ENCODE measurements at places on chromosomes 5 and 9. TPM values are rescaled to one million over a fixed set of nuclear protein-coding genes. Genes with fewer than 3 reads are reported as not detected.
A peak's percentile ranks its signal among the peaks of the same experiment; 100 is the strongest.

GRCh38 chr5:133947431-133947841, 21.0 kb downstream of the C5orf15 start:
- DNase-seq, result peak; percentile 82

GRCh38 chr9:91047993-91048607, 246.5 kb downstream of the SYK start:
- DNase-seq, result peak; percentile 90

- no peak for DNase-seq
Observed at GRCh38 chr5:14594378-14595074, 12.9 kb downstream of the OTULINL start.

GRCh38 chr9:96209407-96210271, 92.3 kb downstream of the HSD17B3 start:
- peak; percentile 19 for DNase-seq

The PCDHA9 gene
- not detected for total RNA-seq

- DNase-seq, result no peak
Observed at GRCh38 chr9:88813638-88814209, 177.5 kb upstream of the S1PR3 start.

DNA sequence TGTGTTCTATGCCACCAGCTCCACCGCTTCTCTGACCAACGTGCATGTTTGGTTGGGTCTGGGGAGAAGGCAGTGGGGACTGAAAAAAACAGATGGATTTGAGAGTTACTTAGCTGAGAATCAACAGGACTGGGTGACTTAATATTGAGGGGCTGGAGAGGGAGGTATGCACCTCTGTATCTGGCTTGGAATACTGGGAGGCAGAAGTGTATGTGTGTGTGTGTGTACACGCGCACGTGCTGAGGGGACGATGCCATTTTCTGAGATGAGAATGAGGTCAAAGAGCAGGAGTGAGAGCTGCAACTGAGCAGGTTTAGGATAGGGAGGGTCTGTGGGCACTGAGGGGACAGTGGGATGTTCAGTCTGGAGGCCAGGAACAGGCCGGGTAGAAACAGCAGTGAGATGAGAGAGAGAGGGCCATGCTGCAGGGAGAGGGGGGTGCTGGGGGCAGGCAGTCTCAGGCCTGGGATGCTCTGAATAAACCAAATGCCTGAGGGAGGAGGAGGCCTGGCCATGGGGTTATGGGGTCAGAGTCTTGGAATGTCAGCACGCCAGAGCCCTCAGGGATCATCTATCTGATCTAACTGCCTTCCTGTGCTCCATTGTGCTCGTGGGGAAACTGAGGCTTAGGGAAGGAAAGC, 14.0 kb downstream of the PDGFRB start:
- peak; percentile 40 for DNase-seq

DNA sequence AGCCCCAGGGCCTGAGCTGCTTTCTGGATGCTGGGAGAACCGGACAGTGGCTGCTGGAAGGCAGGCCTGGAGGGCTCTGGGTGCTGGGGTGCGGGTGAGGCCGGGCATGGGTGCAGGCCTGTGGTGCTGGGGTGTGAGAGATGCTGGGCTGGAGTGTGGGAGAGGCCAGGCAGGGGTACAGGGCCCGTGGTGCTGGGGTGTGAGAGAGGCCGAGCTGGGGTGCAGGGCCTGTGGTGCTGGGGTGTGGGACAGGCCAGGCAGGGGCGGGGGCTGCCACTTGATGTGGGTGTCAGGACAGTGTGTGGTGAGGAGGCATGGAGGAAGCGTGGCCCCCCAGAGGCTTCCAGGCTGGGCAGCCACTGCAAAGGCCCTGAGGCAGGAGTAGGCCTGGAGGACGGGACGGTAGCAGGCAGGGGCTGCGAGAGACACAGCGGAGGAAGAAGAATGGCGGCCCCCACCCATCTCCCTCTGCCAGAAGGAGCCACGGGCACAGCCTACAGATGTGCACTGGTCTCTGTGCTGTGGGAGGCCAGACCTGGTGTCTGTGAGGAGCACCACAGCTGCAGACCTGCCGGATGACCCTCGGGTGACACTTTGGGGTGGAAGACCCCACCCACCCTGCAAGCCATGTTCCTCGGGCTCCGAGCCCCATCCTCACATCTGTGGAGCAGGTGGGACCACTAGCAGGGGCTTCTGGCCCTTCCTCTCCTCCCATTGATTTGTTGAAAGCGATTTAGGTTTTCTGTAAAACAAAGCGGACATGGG, 9.3 kb downstream of the NKD2 start:
- no peak for DNase-seq

- no peak for DNase-seq
Observed at GRCh38 chr5:54177058-54177457, 133.3 kb downstream of the ARL15 start.

- peak; percentile 99 for DNase-seq
Observed at GRCh38 chr9:76818271-76818670, 54.0 kb downstream of the PCA3 start.

DNA sequence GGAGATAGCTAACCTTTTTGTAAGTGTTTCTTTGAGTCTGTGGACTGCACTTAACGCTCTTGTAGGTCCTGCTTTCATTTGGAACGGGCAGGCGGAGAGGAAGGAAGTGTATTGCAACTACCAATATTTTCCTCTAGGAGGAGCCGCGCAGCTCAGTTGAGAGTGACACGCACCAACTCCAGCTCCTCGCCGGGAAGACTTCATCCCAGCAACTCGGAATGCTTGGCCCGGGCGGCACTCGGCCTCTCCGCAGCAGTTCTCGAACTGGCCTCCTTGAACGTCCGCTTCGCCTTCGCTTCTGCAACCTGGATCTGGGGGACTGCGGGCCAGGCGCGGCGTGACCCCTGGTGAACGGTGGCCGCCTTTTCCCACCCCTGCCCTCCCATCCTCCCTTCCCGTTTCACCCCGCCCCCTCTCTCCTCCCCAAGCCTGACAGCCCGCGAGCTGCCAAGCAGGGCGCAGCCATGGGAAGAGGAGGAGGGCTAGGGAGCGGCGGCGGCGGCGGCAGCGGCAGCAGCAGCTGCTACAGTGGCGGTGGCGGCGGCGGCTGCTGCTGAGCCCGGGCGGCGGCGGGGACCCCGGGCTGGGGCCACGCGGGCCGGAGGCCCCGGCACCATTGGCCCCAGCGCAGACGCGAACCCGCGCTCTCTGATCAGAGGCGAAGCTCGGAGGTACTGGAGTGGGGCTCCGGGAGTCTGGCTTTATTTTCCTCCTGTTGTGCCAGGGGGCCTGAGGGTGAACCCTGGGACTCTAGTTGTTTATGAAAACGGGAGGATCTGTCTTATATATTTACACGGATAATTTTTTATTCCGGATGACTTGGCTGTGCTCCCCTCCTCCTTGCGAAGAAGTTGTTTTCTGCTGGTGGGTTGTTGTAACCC, at the start of gene GHR:
GHR (plus strand) TSS at position 155 of the 881 bp plus-strand sequence. CDS start 142,436 bp downstream, outside the sequence.
- DNase-seq, result peak; percentile 84

GRCh38 chr5:149792540-149793255, 62.6 kb downstream of the PPARGC1B start:
- DNase-seq, result no peak

- DNase-seq, result peak; percentile 26
Observed at GRCh38 chr5:108481355-108481931, 99.5 kb upstream of the FBXL17 start.

GRCh38 chr5:54040018-54040417, 270.4 kb downstream of the ARL15 start:
- DNase-seq, result no peak

The FOXI1 gene
- total RNA-seq, result not detected

The TERT gene
- not detected for total RNA-seq

DNA sequence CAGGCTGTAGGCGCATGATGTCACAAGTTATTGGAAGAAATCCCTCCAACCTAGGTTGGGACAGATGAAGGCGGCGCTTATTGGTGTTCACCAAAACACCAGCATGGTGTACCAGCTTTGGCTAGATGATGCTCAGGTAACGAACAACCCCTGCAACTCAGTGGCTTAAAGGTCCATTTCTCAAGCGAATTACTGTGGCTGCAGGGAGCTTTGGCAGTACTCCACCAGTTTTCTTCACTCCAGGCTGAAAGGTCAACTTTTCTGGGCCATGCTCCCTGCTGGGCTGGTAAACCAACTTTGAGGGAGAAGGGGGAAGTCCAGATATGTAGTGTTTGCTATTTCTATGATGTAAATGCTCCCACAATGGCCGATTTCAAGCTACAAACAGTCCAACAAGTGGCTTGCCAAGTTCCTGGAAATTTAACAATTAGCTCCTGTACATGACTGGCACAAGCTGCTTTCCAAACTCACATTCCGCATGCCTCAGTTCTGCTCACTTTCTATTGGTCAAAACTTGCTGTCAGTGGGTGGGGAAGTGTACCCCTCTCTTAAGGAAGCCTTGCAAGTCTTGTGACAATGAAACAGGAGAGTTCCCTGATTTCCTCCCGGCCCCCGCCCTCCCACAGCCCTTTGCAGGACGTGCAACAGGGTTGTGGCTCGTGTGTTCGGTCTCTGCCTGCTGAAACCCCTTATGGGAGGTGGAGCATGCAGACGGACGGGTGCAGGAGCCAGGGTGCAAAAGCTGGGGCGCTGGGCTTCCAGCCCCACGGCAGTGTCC, 588 bp upstream of the ZBED3 start:
- no peak for DNase-seq

DNA sequence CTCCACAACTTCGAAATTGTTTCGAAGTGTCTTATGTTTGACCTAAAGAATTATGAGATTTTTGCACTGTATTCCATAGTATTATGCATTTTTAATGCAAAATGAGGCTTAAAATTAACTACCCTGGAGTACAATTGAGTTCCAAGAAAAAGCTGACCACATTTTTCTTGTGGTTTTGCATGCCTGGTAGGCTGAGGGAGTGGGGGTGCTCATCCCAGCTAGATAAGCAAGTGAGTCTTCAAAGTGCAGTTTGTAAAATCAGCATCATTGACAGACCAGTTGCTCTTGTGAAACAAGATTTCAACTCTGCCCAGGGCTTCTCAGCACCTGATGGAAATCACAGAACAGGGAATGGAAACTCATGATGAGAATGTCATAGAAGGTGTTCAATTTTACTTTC, 17.0 kb upstream of the NDUFS4 start:
- peak; percentile 68 for DNase-seq

- peak; percentile 35 for DNase-seq
Observed at GRCh38 chr5:154972476-154973080, 31.7 kb downstream of the MRPL22 start.

The UBAC1 gene
- total RNA-seq, result 22.1 TPM

The LCN15 gene
- total RNA-seq, result not detected

The C9orf153 gene
- total RNA-seq, result not detected

DNA sequence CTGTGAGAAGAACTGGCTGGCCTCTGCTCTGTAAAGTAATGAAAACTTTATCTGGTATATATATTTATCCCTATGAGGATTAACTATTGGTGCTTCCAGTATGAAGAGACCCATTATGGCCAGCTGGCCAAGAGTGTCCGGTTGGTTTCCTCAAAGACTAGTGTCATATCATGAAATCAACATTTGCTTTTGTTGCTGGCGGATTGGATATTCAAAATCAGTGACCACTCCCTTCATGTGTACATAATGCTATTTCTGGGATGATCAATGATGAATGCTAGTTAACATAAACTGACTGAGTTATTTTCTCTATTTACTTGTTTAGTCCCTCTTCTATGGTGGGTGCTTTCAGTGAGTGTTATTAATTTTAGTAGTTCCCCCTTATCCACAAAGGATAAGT, 60.8 kb upstream of the NUDT12 start:
- no peak for DNase-seq

The TMC1 gene
- total RNA-seq, result 0.15 TPM

DNA sequence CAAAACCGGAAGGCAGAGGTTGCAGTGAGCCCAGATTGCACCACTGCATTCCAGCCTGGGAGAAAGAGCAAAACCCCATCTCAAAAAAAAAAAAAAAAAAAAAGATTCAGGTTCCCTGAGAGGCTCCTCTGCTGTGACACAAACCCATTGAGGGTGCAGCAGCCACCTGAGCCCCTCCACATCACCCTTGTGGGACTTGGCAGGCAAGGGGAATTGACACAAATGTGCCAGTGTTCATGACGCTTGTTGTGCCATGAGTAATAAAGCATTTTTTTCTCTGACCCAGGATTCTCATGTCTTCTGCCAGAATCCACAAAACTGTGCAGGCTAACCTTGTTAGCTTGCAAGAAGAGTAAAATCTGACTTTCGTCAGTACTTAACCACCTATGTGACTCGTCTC, 149.6 kb downstream of the TTC39B start:
- no peak for DNase-seq
